Muscle of back (tissue), 13 donors: ENCODE measurements at places on chromosomes 1 and 21.

DNA sequence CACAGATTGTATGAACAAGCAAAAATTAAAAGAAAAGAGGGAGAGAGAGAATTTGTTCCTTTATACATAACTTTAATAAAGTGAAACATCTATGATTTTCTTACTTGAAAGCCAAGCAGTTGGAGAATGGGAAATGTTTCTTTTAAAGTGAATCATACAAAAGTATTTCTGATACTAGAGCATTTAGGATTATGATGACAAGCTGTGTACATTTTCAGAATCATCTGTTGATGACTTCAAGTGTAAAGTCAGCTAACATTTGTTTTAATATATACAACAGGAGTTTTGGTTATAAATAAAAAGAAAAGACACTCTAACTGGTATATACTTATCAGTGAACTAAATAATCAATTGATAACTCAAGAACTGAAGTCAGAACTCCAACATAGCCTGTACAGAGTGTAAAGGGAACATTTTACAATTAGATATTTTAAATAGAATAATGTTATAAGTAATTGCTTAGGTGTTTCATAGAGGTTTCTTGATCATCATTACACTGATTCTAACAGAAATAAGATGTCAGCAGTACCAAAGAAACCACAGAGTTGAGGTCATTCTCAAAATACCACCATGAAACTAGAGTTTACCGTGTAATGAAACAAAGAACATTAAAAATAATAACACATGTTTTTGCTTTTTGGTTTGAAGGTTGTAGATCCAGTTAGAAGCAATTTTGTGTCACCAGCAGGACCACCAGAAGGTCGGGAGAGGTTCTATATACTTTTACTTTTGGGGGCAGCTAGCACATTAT is 103.4 kb downstream of the COL24A1 start:
- no peak for DNase-seq

DNA sequence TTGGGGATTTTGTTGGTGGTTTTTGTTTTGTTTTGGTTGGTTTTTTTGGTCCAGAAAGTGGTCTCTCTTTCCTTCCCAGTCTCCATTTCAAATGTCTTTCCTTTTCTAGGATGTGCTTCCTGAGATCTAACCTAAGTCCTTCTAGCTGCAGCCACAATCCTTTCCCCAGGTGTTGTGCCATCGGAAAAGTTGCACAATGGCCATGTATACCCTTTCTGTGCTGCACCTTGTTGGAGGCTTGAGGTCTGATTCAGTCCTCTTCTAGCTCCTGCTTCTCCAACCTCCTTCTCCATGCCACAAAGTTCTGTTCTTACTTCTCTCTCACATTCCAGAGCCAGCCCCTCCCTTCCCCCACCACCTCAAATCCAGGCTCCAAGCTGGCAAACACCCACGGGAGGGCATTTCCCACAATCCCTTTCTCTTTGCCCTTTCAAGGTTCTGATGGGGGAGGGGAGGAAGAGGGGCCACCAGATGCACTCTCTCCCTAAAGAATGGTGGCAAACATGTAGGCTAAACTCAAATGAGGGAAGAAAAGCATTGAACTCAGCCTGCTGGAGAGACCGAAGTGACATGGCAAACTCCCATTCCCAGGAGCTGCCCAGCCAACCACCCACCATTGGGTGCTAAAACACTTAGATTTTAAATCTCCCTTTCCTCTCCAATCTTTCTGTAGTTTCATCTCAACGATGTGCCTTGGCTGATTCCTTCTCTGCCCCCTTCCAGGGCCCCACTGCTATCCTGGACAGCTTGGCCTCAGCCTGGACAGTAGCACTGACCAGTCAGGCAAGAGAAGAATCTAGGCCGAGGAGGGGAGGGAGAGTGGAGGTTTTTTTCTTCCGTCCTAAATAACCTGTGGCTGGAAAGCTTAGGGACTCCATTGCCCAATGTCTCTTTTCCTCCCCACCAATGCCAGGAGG is 2.9 kb downstream of the KCNJ10 start:
- peak; percentile 58 for DNase-seq

DNA sequence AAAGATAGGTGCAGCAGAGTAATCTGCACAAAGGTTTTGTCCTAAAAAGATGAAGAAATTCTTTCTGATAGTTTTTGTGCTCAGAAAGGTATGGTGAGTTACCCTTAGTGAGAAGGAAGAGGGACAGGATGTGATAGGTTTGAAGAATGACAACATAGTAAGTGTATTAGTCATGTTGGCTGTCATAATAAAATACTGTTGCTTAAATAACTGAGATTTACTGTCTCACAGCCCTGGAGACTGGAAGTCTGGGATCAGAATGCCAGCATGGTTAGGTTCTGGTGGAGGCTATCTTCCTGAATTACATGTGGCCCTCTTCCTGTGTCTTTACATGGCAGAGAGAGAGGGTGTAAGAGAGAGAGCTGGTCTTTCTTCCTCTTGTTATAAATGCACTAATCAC is 965.2 kb downstream of the TTLL7 start:
- no peak for DNase-seq

- no peak for DNase-seq
Measured at GRCh38 chr1:87243573-87243972, 85.1 kb upstream of the LMO4 start.

- DNase-seq: peak; percentile 21
Measured at GRCh38 chr1:78490861-78491450, at the start of gene PTGFR. Gene PTGFR, plus strand, starts transcription at chr1:78490974. Its CDS starts 1,770 bp downstream, at chr1:78492744.

DNA sequence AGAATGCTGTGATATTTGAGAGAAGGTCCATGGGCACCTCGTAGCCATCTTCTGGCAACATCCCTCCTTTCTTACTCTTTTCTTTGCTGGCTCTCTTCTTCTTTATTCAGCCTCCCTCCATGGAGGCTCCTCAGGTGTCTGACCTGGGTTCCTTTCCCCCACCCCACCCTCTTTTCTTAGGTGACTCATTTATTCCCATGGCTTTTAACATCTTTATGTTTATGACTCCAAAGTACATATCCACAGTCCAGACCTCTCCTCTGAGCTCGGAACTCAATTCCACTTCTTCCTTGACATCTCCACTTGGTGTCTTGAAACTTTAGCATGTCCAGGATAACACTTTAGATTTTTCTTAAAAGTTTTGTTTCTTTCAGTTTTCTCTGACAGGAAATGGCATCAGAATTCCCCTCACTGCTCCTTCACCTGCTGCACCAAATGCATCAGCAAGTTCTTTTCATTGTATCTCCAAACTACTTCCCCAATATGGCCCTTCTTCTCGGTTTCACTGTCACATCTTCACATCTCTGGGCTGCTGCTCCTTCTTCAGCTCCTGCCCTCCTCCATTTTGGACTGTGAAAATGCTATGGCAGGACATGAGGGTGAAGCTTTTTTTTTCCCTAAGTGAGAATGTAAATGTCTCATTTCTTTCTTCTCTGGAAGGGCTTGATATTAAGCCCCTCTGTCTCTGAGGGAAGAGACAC is 95.9 kb downstream of the GIPC2 start:
- no peak for DNase-seq

GRCh38 chr1:95382000-95382786 is 148.2 kb downstream of the RWDD3 start:
- no peak for DNase-seq

DNA sequence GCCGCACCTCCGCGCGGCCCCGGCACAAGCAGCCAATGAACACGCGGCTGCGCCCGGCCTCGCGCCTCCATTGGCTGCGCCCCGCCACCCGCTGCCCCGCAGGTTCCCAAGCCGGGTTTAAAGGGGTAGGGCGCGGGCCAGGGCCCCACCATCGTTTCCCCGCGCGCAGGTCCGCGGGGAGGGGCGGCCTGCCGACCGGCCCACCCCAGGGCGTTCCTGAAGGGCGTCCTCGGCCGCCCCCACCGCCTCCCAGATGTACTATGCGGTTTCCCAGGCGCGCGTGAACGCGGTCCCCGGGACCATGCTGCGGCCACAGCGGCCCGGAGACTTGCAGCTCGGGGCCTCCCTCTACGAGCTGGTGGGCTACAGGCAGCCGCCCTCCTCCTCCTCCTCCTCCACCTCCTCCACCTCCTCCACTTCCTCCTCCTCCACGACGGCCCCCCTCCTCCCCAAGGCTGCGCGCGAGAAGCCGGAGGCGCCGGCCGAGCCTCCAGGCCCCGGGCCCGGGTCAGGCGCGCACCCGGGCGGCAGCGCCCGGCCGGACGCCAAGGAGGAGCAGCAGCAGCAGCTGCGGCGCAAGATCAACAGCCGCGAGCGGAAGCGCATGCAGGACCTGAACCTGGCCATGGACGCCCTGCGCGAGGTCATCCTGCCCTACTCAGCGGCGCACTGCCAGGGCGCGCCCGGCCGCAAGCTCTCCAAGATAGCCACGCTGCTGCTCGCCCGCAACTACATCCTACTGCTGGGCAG is at the start of gene OLIG1:
Gene OLIG1 (plus strand): TSS at position 148 of the 750 bp plus-strand sequence. CDS start 106 bp downstream, at position 254.
- peak; percentile 71 for DNase-seq
